ENCODE measurements at places on chromosomes 4 and X.

DNA sequence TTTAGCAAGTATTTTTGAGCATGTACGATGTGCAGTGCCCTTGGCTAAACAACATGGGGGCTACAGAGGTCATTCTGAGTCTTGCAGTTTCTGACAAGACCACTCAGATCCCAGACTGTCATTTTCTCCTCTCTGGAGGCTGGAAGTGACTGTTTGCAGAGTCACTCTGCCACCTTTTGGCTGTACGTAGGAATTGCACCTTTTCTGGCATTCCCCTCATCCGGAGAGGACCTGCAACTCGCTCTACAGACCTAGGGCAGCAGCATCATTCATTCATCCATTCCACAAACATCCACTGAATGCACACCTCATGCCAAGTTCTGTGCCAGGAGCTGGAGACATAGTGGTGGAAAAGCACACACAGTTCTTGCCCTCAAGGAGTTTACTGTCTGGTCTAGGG is 160.4 kb upstream of the GPR101 start:
- DNase-seq: peak; percentile 26

DNA sequence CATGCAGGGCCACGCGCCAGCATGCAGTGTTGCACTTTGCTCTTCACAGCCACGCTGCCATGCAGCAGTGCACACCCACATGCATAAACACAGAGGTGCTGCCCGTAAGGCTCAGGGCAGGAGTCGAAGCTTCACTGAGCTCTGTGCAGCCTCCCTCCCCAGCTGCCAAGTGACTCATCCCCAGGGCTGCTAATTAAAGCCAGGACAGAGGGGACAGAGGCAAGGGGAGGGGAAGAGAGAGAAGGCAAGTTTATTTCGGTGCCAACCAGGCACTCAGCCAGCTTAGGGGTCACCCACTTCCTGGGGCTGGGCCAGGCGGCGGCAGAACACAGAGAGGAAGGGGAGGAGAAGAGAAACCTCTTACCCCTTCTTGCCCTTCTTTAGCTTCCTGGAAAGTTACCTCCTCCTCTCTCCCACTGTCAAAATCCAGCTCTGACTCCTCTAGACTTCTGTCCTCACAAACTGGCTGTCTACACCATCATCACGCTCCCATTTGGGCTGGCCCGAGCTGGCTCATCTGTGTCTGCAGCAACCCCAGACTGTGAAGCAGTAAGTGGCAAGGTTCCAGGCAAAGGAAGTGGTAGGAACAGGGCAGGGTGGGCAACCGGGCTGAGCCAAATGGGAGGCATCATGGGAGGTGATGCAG is 6.2 kb upstream of the IQSEC2 start:
- peak; percentile 47 for DNase-seq

- DNase-seq: no peak
Observed at GRCh38 chrX:54447461-54447860, 7.3 kb downstream of the TSR2 start.

GRCh38 chrX:45143455-45143854 is 57.2 kb downstream of the DIPK2B start:
- no peak for DNase-seq

DNA sequence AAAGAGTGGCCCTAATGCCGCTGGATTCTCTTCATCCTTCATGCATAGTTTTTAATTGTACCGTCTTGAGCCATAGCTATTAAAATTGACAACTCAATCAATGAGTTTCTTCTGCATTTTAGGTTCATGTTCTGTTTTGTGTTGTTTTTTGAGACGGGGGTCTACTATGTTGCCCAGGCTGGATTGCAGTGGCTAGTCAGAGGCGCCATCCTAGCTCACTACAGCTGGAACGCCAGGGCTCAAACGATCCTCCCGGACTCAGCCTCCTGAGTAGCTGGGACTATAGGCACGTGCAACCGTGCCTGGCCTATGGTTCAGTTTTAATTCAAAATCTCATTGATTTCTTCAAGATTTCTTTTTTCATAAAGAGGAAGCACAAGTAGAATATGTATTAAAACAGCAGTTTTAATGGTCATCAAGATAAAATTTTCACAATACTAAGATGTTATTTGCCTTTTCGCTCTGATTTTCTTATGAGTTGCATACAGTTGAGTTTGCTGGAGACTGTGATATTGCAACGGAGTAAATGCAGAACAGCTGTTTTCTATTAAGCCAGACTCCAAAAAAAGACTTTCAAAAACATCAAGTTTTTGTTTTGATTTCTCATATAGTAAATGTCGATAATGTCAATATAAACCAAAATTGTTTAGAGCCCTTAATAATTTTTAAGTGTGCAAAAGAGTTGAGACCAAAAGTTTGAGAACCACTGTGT is 1.1 kb upstream of the STX18 start:
- no peak for DNase-seq

GRCh38 chr4:140642674-140643437 is 74.1 kb upstream of the UCP1 start:
- DNase-seq: no peak

DNA sequence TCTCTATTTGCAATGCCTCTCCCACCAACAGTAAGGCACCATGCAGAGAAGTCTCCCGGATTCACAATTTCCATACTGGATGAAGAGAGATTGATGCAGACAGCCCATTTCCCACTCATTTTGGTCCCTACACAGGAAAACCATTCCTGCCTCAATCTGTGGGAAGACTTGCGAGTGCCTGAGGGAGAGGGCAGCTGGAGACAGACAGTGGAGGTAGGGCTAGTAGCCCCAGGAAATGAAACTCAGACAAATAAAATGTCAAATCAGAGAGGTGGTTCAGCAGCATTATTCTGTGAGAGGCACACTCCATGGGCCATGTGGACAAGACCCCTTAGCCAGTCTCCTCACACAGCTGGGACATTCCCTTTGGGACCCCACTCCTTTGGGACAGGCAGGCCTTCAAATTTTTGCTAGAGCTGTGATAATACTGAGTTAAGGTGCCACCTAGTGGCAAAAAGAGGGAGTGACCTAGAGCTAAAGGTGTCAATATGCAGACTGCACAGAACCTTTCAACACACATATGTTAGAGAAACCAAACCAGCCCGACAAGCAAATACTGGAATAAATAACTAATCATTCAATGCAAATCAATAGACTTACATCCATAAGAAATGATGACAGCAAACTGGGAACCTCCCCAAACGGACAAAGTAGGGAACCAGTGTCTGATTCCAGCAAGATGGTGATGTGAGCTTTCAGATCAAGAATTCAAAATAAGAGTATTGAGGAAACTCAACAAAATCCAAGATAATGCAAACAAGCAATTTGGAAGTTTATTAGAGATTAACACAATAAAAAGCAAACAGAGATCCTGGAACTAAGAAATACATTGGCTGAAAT is 1865.3 kb upstream of the AGA start:
- DNase-seq: no peak

DNA sequence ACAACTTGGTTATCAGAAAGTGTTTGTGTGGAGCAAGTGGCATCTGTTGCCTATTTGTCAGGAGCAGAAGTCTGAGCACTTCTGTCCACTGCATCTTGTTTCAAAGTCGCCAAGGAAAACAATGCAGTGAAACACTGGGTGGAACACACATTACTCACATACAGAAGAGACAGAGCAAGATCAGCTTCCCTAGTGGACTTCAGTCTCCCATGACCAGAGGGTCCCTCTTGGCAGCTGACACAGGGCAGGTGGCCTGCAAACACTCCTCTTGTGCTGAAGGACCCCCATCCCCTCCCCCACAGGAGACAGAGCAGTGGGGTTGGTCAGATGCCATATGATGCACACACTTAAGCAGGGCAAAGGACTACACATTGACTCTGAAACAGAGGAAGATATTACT is 3.6 kb upstream of the BBS12 start:
- no peak for DNase-seq

DNA sequence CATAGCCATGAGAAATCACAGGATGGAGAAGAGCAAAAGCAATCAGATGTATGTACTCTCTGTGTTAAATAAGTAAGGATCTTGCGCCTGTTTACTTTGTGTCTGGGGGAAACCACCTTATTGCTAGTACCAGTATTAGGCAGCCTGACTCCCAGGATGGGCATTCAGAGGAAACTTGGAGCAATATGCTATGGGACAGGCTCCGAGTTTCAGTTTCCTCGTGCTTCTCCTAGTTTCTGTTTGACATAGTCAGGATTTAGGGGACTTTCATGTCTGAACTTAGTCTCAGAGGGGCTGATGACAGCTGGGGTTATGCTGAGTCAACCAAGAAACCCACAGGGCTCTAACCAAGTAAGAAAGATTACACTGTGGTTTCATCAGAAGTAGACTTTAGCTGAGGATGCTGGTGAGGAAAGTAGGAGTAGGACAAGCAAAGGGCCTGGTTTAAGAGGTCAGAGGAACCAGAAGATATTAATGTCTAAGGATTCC is 13.5 kb downstream of the NSUN7 start:
- peak; percentile 5 for DNase-seq

DNA sequence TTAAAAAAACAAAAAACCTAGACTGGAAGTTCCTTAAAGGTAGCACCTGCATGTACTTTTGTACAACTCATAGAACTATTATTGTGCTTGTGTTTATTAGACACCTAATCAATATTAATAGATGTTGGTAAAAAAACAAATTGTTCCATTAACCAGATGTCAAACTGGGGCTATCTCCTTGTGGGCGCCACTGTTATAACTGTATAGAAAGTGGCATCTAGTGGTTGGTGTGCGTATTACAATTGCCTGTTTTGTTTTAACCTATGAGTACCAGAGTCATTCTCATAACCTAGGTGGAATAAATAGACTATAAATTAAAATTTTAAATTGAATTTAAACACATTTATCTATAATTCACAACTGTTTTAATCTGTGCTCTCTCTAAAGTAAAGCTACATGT is 97.4 kb downstream of the COL4A5 start:
- DNase-seq: no peak

GRCh38 chr4:13893211-13893610 is 265.7 kb upstream of the BOD1L1 start:
- no peak for DNase-seq

DNA sequence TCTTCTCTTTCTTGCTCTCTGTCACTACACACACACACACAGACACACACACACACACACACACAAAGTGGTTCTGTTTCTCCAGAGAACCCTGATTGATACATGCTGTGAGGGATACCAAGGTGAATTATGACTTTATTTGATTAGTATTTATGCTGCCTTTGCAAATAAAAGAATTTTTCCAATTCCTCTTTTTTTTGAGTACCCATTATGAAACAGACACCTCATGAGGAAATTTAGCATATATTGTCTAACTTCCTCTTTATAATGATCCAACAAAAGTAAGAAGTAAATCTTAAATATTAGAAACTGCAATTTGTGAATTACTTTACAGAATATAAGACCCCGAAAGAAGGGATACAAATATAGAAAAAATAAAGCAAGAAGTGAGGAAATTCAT is 14.3 kb upstream of the RAB28 start:
- DNase-seq: no peak
